ENCODE measurements at places on chromosomes 5 and 9. TPM values are rescaled to one million over a fixed set of nuclear protein-coding genes. Genes with fewer than 3 reads are reported as not detected.
A peak's percentile ranks its signal among the peaks of the same experiment; 100 is the strongest.

SLC6A3 gene
- not detected for total RNA-seq

PCDH1 gene
- total RNA-seq = not detected

CARD6 gene
- total RNA-seq = 3.6 TPM

SPTLC1 gene
- total RNA-seq = 45.6 TPM

ROR2 gene
- total RNA-seq = 0.08 TPM

TMEM245 gene
- total RNA-seq = 22.3 TPM

STPG3 gene
- total RNA-seq = not detected

RNF183 gene
- total RNA-seq = 1.9 TPM

SLC36A3 gene
- total RNA-seq = not detected

FOXD1 gene
- 0.45 TPM for total RNA-seq

CTXN3 gene
- not detected for total RNA-seq

PDE6A gene
- total RNA-seq = not detected

TICAM2 gene
- 0.56 TPM for total RNA-seq

ZNF608 gene
- not detected for total RNA-seq

FBXL7 gene
- total RNA-seq = not detected

F12 gene
- total RNA-seq = 3.7 TPM

DNA sequence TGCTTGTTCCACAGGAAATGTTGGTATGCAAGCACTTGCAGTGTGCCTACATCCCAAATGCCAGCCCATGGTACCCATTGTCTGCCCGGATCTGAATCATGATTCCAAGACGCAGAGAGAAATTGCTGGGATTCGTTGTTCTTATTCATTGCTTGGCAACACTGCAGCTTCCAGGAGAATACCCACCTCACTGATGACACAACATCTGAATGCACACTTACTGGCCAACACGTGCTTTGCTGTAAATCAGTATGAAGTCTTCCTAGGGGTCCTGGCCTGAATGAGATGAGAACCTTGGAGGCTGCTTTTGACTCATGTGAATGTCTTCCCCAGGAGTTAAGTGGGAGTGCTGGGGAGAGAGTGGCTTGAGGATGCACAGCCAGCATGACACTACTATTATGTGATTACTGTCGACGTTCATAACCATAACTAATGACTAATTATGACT, 11.6 kb downstream of the SRD5A1 start:
- H3K4me3 ChIP-seq = no peak overlapping the region
- H3K36me3 ChIP-seq = peaks cover 6% of the 10 kb centered on the region
- ATAC-seq = no peak
- no peak overlapping the region for H3K27ac ChIP-seq

GRCh38 chr5:462051-462481, 19.1 kb downstream of the EXOC3 start:
- peaks cover 35% of the 10 kb centered on the region for H3K4me1 ChIP-seq
- H3K36me3 ChIP-seq = peaks cover 83% of the 10 kb centered on the region
- no peaks in the 10 kb centered on the region for H3K27me3 ChIP-seq

DNA sequence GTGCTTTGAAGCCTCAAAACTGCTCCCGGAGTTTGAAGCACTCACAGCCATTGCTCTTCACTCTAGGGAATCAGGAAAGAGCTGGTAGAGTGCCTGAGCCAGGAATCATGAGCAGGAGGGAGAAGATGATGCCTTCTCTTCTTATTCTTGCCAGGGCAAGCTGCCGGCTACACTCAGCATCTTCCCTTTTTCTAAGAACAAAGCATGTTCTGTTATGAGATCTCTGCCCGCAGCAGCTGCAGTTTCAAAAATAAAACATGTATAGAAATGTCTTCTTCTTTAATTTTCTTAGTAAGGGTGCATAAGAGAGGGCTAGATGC, 57.9 kb upstream of the RICTOR start:
- peak overlapping the region; percentile 71 for H3K27ac ChIP-seq
- H3K27me3 ChIP-seq = no peaks in the 10 kb centered on the region
- peaks cover 96% of the 10 kb centered on the region for H3K36me3 ChIP-seq
- H3K4me1 ChIP-seq = peaks cover 15% of the 10 kb centered on the region

GRCh38 chr5:107806271-107806670, 135.5 kb upstream of the EFNA5 start:
- H3K4me1 ChIP-seq = no peaks in the 10 kb centered on the region
- no peaks in the 10 kb centered on the region for H3K36me3 ChIP-seq
- H3K27me3 ChIP-seq = no peaks in the 10 kb centered on the region
- no peak overlapping the region for H3K4me3 ChIP-seq

GRCh38 chr9:135857843-135858242, 49.5 kb downstream of the CAMSAP1 start:
- H3K27me3 ChIP-seq = no peaks in the 10 kb centered on the region
- H3K27ac ChIP-seq = peak overlapping the region; percentile 2
- ATAC-seq = no peak
- peaks cover 20% of the 10 kb centered on the region for H3K4me1 ChIP-seq
- no peak overlapping the region for H3K4me3 ChIP-seq

- H3K27me3 ChIP-seq = no peaks in the 10 kb centered on the region
- peaks cover 17% of the 10 kb centered on the region for H3K36me3 ChIP-seq
- peaks cover 8% of the 10 kb centered on the region for H3K4me1 ChIP-seq
- no peak overlapping the region for H3K27ac ChIP-seq
Measured at GRCh38 chr5:102858808-102859207, 103.7 kb downstream of the PAM start.

GRCh38 chr9:9746826-9747225, 866.0 kb downstream of the PTPRD start:
- no peak for ATAC-seq
- H3K27me3 ChIP-seq = no peaks in the 10 kb centered on the region
- H3K4me3 ChIP-seq = no peak overlapping the region
- no peak overlapping the region for H3K27ac ChIP-seq

GRCh38 chr5:124502551-124502950, 243.9 kb downstream of the ZNF608 start:
- ATAC-seq = no peak
- H3K4me1 ChIP-seq = no peaks in the 10 kb centered on the region
- no peaks in the 10 kb centered on the region for H3K36me3 ChIP-seq
- H3K4me3 ChIP-seq = no peak overlapping the region
- peaks cover 11% of the 10 kb centered on the region for H3K27me3 ChIP-seq

DNA sequence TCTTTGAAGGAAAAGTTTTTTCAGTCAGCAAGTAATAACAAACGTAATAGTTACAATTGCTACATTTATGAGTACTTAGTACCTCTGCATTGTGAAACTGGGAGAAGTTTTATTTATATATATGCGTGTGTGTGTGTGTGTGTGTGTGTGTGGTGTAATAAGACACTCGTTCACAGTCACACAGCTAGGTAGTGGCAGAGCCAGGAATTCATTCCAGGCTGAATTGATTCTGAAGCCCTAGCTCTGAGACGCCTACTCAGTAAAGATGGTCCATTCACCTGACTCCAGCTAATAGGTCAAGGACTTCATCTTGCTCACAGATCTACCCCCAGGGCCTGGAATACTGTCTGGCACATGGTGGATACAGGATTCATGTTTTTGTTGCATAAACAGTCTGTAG, 13.6 kb upstream of the CAST start:
- no peak for ATAC-seq
- no peak overlapping the region for H3K4me3 ChIP-seq
- peaks cover 3% of the 10 kb centered on the region for H3K4me1 ChIP-seq
- H3K27me3 ChIP-seq = peaks cover 5% of the 10 kb centered on the region

DNA sequence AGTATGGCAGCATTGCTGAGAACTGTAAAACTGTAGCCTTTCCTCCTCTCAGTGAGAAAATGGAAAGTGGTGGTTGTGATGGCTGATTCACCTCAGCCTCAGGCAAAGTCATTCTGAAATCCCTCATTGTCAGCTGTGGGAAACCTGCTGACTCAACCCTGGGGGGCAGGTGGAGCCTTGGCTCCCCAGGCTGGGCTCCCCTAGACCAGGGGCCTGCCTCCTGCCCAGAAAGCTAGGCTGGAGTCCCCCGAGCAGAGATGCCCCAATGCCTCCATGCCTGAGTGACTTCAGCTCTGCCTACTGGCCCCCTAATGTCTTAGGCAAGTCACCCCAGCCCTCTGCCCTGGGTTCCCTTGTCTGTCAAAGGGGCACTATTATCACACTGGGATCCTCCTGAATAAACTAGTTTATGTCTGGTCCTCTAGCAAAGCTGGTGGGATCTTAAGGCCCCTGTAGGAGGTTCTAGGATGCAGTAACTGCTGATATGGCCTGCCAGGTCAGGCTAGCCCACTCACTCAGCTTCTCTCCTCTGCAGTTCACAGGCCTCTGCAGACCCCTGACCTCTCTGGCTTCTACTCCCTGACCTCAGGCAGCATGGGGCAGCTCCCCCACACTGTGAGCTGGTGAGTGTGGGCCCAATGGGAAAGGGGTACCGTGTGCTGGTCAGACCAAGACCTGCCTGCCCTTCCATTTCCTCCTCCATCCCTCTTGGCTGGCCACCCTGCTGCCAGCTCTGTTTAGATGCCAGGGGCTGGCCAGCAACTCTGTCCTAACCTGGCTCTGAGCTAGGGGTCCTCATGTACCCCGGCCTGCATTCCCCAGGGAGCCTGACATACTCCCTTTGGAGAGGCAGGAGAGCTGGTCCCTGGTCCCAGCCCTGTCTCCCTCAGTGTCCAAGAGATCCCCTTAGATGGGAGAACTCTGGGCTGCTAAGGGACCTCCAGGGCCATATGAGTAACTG, 24.2 kb downstream of the TCF7 start:
- peaks cover 4% of the 10 kb centered on the region for H3K27me3 ChIP-seq
- peak overlapping the region; percentile 35 for H3K4me3 ChIP-seq
- peak; percentile 92 for ATAC-seq
- peaks cover 90% of the 10 kb centered on the region for H3K36me3 ChIP-seq

- no peak overlapping the region for H3K27ac ChIP-seq
- H3K4me1 ChIP-seq = no peaks in the 10 kb centered on the region
- H3K4me3 ChIP-seq = no peak overlapping the region
- no peaks in the 10 kb centered on the region for H3K27me3 ChIP-seq
Measured at GRCh38 chr5:83044926-83045325, 32.3 kb downstream of the TMEM167A start.

DNA sequence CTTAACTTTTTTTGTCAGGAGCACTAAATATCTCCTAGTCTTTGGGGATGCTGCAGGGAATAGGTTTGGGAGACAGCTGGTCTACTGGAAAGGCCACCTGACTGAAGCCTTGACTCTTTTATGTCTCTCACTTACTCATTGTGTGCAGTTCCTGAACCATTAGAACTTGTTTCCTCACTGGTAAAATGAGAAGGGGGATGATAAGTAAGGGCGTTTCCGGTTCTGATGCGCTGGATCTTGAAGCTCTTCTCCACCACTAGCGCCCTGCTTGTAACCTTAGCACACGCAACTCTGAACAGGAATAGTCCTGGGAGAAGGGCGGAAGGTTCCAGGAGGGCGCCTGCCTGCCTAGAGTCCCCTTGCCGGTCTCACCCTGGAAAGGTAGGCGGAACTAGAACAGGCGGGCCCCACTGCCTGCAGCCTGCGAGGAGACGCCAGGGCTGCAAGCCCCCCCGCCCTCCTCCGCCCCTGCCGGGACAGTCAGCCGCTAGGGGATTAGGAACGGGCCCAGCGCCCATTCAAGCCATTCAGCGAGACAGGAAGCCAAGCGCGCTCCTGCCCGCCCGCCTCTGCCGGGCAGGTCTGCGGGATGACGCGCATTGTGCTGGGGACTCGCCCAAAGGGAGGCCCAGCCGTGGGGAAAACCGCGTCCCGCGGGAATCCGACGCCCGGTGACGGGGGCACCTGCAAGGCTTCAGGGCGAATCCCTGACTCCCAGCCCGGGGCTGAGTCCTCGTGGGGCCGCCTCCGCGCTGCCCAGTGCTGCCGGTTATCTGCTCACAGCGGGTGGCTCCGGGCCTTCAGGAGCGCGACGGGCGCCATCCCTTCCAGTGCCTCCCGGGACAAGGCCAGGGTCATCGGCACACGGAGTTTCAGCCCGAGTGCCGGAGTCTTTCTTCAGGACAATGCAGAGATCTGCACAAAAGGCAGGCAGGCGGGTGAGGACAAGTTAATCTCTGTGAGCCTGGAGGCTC, 44.0 kb upstream of the XPA start:
- ATAC-seq = peak; percentile 64
- peaks cover 63% of the 10 kb centered on the region for H3K27me3 ChIP-seq
- H3K4me1 ChIP-seq = peaks cover 4% of the 10 kb centered on the region
- peak overlapping the region; percentile 57 for H3K4me3 ChIP-seq
- H3K36me3 ChIP-seq = peaks cover 7% of the 10 kb centered on the region

DNA sequence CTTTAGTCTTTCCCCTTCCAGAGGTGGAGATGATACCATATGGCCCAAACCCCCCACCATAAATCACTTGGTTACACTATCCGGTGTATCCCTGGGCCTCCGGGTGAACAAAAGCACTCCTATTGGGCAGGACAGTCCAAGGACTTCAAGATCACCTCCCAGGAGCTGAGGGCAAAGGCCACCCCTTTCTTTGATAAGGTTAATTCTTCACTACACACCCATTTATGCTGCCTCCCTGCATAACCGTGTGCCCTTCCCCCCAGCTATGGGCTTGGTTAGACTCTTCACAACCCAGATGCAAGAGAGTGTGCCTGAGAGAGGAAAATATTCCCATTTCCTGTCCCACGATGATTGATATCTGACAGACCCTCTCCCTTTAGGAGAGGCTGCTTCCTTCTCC, 64.8 kb upstream of the PRRC1 start:
- peaks cover 8% of the 10 kb centered on the region for H3K27me3 ChIP-seq
- no peaks in the 10 kb centered on the region for H3K36me3 ChIP-seq
- H3K27ac ChIP-seq = no peak overlapping the region
- no peaks in the 10 kb centered on the region for H3K4me1 ChIP-seq
- no peak overlapping the region for H3K4me3 ChIP-seq
- no peak for ATAC-seq

GRCh38 chr9:2015581-2016407, 647 bp downstream of the SMARCA2 start:
- H3K36me3 ChIP-seq = peaks cover 20% of the 10 kb centered on the region
- ATAC-seq = peak; percentile 3
- H3K27me3 ChIP-seq = peaks cover 3% of the 10 kb centered on the region

DNA sequence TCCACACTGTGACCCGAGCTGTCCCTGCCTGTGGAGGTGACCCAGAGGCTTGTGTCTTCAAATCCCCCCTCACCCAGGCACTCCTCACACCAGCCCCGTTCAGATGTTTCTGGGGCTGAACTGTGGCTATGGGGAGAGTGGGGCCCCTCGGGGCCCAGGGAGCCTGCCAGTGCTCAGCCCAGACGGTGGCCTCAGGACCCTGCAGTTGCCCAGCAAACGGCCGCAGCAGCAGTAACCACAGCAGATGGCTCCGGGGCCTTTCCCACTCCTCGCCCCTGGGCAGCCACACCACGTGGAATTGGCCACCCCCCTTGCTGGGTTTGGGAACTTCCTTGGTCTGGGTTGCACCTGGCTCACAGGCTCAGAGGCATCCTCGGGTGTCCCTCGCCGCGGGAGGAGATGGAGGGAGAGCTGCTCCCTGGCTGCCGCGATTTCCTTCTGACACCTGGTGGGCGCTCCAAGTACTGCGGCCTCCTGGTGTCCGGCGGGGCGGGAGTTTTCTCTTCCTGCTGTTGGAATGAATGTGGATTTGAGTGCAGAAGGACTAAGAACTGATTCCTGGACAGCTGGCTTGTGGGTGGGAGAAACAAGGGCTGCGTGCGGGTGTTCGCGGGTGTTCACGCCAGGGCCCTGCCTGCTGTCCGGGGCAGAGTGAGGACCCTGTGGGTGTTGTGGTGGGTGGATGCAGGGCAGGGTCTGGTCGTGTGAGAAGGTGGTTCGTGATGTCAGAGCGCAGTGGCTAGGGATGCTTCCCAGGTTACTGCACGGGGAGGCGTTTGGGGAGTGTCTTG, 97.5 kb downstream of the COL5A1 start:
- H3K4me1 ChIP-seq = no peaks in the 10 kb centered on the region
- ATAC-seq = no peak
- H3K36me3 ChIP-seq = no peaks in the 10 kb centered on the region
- H3K27ac ChIP-seq = peak overlapping the region; percentile 26

GRCh38 chr5:134490925-134491271, 34.6 kb upstream of the JADE2 start:
- H3K4me3 ChIP-seq = no peak overlapping the region
- no peaks in the 10 kb centered on the region for H3K27me3 ChIP-seq
- peaks cover 4% of the 10 kb centered on the region for H3K4me1 ChIP-seq
- ATAC-seq = no peak
- H3K27ac ChIP-seq = no peak overlapping the region
